ENCODE measurements at places on chromosomes 12 and 14. TPM values are rescaled to one million over a fixed set of nuclear protein-coding genes. Genes with fewer than 3 reads are reported as not detected.
A peak's percentile ranks its signal among the peaks of the same experiment; 100 is the strongest.

- H3K27ac ChIP-seq, result no peak overlapping the region
- peaks cover 3% of the 10 kb centered on the region for H3K27me3 ChIP-seq
Observed at GRCh38 chr12:119457271-119457670, 122.7 kb downstream of the CCDC60 start.

DNA sequence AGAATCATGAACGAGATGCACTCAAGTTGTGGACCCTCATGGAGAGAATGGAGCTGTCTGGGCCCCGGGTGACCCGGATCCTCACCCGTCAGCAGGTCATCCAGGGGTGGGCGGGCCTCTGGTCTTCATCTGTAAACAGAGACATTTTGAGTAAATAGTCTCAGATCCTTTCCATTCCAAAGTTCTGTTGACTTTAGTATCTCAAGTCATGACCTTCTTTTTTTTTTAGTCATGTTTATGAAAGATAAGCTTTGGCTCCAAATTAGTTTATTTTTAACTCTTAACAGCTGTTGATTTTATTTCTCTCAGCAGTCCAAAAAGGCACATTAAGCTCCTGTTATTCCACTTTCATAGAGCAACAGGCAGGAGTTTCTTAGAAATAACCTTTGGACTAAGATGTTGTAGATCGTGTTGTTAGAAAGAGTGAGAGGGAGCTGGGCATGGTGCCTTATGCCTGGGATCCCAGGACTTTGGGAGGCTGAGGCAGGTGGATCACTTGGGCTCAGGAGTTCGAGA, 48.9 kb upstream of the AMN start:
- H3K4me3 ChIP-seq, result no peak overlapping the region
- no peaks in the 10 kb centered on the region for H3K36me3 ChIP-seq
- no peak for DNase-seq
- H3K27me3 ChIP-seq, result no peaks in the 10 kb centered on the region
- H3K27ac ChIP-seq, result no peak overlapping the region
- no peaks in the 10 kb centered on the region for H3K4me1 ChIP-seq

GRCh38 chr12:121273364-121273896, 23.1 kb downstream of the CAMKK2 start:
- H3K4me1 ChIP-seq, result no peaks in the 10 kb centered on the region
- DNase-seq, result no peak
- no peaks in the 10 kb centered on the region for H3K36me3 ChIP-seq
- no peak overlapping the region for H3K4me3 ChIP-seq

- H3K4me1 ChIP-seq, result no peaks in the 10 kb centered on the region
- no peak overlapping the region for H3K27ac ChIP-seq
- no peaks in the 10 kb centered on the region for H3K27me3 ChIP-seq
- no peak for DNase-seq
Observed at GRCh38 chr14:36256126-36256801, 64.2 kb downstream of the MBIP start.

GRCh38 chr12:72226510-72226909, 45.7 kb upstream of the TRHDE start:
- no peak for DNase-seq
- H3K36me3 ChIP-seq, result no peaks in the 10 kb centered on the region
- H3K27ac ChIP-seq, result no peak overlapping the region
- H3K4me1 ChIP-seq, result no peaks in the 10 kb centered on the region
- no peaks in the 10 kb centered on the region for H3K27me3 ChIP-seq

Gene TRPV4
- 0.07 TPM for total RNA-seq

DNA sequence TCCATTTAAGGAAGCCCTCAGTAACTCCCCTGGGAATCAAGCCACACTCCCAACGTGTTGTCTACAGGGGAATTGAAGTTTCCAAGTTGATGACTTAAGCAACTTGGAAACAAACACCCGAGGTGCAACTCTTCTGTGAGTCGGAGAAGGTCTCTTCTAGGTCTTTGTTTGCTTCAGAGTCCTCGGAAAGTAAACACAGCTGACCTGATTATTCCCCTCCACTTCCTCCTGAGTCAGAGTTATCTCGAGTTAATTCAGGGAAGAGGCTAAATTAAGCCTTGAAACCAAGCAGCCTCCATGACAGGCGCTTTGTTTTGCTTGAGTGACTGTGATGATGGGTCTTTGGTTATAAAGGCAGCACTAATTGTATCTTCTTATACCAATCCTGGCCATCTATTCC, 41.8 kb downstream of the TUNAR start:
- no peak overlapping the region for H3K27ac ChIP-seq
- H3K27me3 ChIP-seq, result no peaks in the 10 kb centered on the region
- no peak overlapping the region for H3K4me3 ChIP-seq

DNA sequence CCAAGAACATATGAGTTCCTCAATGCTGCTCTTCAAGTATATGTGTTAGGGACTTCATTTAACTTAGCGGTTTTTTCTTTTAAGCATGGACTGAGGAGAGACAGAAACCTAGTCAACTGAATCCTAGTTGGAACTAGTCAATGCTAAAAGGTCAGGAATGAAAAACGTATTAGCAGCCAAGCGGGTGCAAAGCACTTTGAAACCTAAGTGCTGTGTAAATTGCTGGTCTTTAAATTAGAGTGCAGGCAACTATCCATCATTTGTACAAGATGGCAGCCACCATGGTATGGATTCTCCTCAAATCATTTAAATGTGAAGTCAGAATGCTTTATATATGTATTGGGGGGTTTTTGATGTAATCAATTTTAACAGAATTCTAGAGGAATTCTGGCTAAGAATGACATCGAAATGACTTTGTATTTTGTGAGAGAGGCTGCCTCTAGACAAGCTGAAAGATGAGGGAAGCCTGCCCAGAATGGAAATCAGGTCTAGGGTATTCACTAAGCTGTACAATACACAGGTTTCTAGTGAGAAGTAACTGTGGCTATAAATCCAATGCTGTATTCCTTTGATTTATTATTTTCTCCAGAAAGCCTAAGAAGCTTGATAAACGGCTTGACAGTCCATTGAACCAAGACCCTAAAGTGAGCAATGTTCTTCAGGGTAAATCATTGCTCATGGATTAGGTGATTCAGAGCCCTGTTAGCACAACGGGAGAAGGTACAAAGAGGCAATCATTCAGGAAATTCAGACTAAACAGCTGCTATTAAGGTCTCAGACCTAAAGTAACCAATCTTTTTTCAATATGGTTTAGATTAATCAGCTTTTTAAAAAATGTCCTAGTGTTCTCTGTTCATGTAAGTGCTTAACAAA, 198.8 kb downstream of the ANO2 start:
- H3K27me3 ChIP-seq, result peaks cover 3% of the 10 kb centered on the region
- H3K27ac ChIP-seq, result no peak overlapping the region
- no peaks in the 10 kb centered on the region for H3K36me3 ChIP-seq
- no peaks in the 10 kb centered on the region for H3K4me1 ChIP-seq
- DNase-seq, result no peak
- H3K4me3 ChIP-seq, result no peak overlapping the region

DNA sequence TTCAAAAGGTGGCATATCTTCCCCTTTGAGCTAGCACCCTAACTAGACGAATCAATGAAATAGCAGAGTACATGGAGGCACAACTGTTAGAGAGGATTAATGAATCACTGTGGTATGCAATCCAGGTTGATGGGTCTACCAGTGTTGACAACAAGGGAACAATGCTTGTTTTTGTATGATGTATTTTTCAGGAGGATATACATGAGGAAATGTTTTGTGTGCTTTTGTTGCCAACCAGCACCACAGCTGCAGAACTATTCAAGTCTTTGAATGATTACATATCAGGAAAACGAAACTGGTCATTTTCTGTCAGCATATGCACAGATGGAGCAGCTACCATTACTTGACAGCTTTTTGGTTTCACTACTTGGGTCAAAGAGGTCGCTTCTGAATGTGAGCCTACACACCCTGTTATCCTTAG, 142.6 kb downstream of the GPHN start:
- no peaks in the 10 kb centered on the region for H3K27me3 ChIP-seq
- H3K4me1 ChIP-seq, result peaks cover 16% of the 10 kb centered on the region
- H3K36me3 ChIP-seq, result no peaks in the 10 kb centered on the region

DNA sequence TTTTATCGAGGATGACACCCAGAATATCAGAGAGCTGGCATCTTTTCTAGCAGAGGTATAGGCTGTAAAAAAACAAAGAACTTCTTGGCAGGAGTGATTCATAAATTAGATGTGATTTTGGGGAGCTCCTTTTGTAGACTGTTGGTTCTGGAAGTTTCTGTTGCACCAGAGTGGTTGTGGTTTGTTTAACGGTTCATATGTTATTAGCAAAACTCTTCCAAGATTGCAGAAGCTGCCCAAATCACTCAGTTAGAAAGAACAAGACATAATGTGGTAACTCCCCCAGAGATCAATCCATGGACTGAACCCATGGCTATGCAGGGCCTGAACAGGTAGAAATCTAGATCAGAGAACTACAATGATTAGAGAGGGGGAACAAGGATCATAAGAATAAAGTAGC, 6.7 kb upstream of the RNASE10 start:
- H3K4me3 ChIP-seq, result no peak overlapping the region
- H3K27me3 ChIP-seq, result no peaks in the 10 kb centered on the region
- peak overlapping the region; percentile 58 for H3K27ac ChIP-seq
- H3K4me1 ChIP-seq, result no peaks in the 10 kb centered on the region

- no peak overlapping the region for H3K4me3 ChIP-seq
- no peak for DNase-seq
- no peaks in the 10 kb centered on the region for H3K36me3 ChIP-seq
- no peaks in the 10 kb centered on the region for H3K4me1 ChIP-seq
- no peaks in the 10 kb centered on the region for H3K27me3 ChIP-seq
- H3K27ac ChIP-seq, result no peak overlapping the region
Observed at GRCh38 chr14:63214417-63215196, 10.4 kb downstream of the RHOJ start.

DNA sequence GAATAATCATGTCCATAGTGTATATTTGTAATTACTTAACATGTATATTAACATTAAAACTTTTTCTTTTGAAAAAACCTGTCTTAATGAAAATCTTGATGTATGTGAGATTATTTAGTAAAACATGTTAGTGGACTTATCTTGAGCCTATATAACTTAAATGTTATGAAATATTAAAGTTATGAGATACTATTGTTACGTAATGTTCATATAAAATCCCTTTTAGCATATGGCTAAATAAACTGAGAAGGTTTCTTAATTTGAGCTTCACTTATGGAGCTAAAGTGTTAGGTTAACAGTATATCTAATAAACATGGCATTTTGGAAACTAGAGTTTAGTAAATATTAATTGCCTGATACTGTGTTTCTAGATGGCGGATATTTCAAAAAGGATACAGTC, 59.9 kb downstream of the MIA2 start:
- H3K27me3 ChIP-seq, result no peaks in the 10 kb centered on the region
- H3K4me1 ChIP-seq, result no peaks in the 10 kb centered on the region
- DNase-seq, result no peak
- H3K4me3 ChIP-seq, result no peak overlapping the region

Gene ASB2
- total RNA-seq, result 443 TPM

DNA sequence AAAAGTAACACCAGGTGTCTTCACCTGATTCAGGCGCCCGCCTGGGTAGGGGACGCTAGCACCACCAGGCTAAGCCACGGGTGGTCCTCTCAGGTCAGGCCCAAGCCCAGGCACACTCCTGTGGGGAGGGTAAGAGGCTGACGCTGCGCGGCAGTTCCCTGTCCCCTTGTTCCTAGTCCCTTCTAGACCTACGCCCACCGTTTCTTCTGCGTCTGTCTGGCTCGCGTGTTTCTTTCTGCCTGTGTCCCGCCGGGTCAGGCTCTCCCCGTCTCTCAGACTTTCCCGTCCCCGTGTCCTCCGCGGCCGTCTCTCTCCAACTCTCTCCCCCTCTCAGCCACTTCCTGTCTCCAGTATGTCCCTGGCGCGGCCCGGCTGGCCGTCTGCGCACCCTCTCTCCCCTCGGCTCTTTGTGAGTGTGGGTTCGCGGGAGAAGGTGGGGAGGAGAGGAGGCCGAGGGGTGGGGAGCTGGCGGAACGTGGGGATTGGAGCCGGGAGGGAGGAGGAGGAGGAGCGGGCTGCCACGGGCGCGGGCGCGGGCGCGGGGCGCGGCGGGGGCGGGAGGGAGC, 3.1 kb upstream of the TNS2 start:
- peaks cover 38% of the 10 kb centered on the region for H3K4me1 ChIP-seq
- no peaks in the 10 kb centered on the region for H3K27me3 ChIP-seq
- DNase-seq, result peak; percentile 90
- H3K36me3 ChIP-seq, result peaks cover 11% of the 10 kb centered on the region
- peak overlapping the region; percentile 84 for H3K4me3 ChIP-seq

DNA sequence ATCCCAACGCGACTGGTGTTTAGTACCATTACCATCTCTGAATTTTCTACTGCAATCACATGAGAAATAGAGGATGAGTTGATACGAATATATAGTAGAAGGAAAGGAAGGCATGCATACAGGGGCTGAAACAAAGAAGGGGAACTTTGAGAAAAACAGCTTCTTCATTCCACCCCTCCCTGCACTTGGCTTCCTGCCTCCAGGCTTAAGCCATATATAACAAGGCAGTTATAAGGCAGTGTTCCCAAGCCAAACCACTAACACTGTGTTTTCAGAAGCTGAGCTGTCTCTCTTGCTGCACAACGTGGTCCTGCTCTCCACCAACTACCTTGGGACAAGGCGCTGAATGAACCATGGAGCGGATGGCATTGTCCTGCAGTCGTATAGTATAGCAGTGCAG, 11.0 kb downstream of the LETMD1 start:
- no peak overlapping the region for H3K4me3 ChIP-seq
- DNase-seq, result no peak
- H3K36me3 ChIP-seq, result peaks cover 25% of the 10 kb centered on the region
- H3K4me1 ChIP-seq, result no peaks in the 10 kb centered on the region
- no peak overlapping the region for H3K27ac ChIP-seq

DNA sequence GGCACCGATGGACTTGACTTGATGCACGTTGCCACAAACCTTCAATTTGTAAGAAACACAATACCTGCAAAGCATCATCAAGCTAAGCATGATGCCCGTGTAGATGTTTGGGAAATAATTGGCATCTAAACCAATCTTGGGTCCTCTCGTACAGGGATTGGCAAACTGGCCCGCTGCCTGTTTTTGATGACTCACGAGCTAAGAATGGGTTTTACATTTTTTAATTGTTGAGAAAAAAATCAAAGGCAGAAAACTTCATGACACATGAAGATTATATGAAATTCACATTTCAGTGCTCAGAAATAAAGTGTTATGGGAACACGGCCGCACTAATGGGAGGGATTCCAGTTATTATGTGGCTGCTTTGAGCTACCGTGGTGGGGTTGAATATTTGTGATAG, 10.9 kb downstream of the MTA1 start:
- peak overlapping the region; percentile 30 for H3K27ac ChIP-seq
- no peaks in the 10 kb centered on the region for H3K36me3 ChIP-seq
- peak; percentile 55 for DNase-seq
- no peaks in the 10 kb centered on the region for H3K27me3 ChIP-seq
- H3K4me1 ChIP-seq, result no peaks in the 10 kb centered on the region

GRCh38 chr12:11836282-11837151, 187.0 kb downstream of the ETV6 start:
- H3K27me3 ChIP-seq, result no peaks in the 10 kb centered on the region
- H3K36me3 ChIP-seq, result no peaks in the 10 kb centered on the region
- H3K27ac ChIP-seq, result no peak overlapping the region
- peaks cover 11% of the 10 kb centered on the region for H3K4me1 ChIP-seq
- H3K4me3 ChIP-seq, result no peak overlapping the region

Gene PLEKHG7
- total RNA-seq, result not detected

GRCh38 chr12:32264961-32265360, 134.4 kb upstream of the FGD4 start:
- H3K36me3 ChIP-seq, result no peaks in the 10 kb centered on the region
- H3K4me3 ChIP-seq, result no peak overlapping the region
- no peaks in the 10 kb centered on the region for H3K4me1 ChIP-seq
- no peak overlapping the region for H3K27ac ChIP-seq

- no peaks in the 10 kb centered on the region for H3K27me3 ChIP-seq
- H3K27ac ChIP-seq, result no peak overlapping the region
- no peak for DNase-seq
- H3K4me3 ChIP-seq, result no peak overlapping the region
- H3K36me3 ChIP-seq, result no peaks in the 10 kb centered on the region
Observed at GRCh38 chr12:79069009-79069408, 204.4 kb downstream of the SYT1 start.

Data from psoas muscle (tissue), 8 donors.